WERI-Rb-1 (cell line): ENCODE measurements at places on chromosomes 13 and 19.

DNA sequence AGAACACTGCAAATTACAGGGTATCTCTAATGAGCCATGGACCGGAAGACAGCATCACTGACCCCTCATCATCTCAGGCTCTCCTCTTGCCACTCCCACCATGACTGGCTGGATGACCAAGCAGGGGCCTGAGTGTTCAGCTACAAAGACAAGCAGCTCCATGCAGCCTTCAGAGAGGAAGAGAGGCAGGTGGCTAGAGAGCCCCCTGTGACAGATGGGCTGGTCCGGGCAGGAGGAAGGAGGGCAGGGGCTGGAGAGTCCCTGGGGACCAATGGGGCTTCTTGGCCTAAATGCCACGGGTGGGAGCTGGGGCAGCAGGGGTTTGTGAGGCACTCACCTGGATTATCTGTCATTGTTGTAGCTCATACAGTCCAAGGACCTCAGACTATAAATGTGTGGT lies 12.8 kb upstream of the RASA3 start:
- DNase-seq: peak; percentile 88

GRCh38 chr13:51933466-51934058 lies 71.8 kb downstream of the CCDC70 start:
- no peak for DNase-seq

GRCh38 chr13:59360108-59360507 lies 803.6 kb downstream of the DIAPH3 start:
- DNase-seq: no peak

DNA sequence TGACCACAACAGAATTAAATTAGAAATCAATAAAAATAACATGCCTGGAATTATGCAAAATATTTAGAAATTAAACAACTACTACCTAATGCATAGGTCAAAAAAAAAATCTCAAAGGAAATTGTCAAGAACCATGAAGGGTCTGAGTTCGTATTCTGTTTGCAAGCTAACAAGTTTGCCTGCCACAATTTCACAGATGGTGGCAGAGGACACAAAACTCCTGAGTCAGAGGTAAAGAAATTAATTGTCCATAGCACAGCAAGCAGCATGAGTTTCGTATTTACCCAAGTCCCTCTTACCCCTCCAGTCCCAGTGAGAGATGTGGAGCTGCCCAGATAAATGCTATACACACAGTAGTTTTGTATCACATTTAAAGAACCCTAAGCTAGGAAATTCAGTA lies 675.9 kb downstream of the UQCRFS1 start:
- DNase-seq: no peak

- no peak for DNase-seq
Observed at GRCh38 chr19:46737298-46737654, 8.6 kb upstream of the FKRP start.

DNA sequence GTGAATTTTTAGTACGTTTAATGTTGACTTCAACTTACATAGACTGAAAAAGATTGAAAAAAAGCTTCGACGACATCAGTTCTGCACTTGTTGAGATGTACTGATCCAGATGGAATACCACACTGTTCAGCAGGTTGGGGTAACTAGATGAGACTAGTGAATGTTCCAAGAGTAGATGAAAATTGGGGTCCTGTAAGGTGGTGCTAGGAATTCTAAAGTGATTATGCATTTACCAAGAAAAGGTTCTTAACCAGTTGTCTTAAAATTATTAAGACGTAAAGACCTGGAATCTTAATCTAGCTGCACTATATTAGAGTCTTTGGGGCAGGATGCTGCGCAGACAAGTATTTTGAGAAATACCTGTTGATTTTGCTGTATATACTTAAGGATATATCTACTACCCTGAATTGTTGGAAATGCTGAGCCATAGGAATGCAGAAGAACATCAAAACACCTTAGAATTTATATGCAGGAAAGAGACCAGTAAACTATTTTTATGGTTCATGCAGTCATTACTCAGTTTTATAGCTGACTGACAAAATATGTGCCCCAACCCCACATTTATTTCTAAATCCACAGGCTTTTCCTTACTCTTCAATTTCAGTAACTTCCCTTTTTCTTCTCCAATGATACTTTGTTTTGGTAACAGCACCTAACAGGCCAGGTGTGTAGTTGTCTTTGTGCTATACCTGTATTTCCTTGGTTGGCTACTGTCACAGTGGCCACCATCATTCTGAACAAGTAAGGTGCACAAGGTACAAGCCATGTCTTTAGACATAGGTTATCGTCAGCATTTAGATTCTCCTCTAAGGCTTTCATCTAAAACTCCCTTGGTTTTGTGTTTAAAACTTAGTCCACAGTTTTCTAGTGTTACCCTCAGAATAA lies 8.6 kb downstream of the MIR17HG start:
- no peak for DNase-seq

DNA sequence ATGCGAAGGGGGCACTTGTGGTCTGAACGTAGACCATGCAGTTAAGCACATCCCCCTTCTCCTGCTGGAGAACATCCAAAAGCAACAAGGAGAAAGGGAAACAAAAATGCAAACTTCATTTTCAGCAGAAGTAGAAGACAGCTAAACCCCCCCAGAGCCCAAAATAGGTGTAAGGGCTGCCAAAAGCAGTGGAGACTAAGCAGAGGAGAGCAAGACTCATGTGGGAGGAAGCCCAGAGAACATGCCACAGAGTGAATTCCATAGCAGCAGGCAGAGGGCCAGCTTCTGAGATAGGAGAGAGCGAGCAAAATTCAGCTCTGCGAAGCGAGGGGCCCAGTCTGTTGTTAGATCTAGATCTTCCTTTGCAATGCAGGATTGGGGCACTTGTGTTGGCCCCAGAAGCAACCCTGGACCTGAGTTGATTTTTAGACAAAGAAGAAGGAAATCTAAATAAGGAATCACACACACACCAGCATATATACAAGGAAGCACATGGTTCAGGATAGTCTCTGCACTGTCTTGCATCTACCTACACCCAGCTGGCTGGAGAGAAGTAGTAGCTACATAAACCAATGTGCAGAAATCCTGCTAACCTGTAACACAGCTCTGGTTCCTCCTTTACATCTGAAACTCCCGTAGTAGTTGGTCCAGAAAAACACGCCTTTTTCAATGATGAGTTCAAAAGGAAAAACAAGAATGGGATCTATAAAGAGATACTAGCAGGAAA lies 199.6 kb downstream of the SPRY2 start:
- DNase-seq: no peak

GRCh38 chr13:62206165-62206564 lies 790.5 kb upstream of the PCDH20 start:
- no peak for DNase-seq

DNA sequence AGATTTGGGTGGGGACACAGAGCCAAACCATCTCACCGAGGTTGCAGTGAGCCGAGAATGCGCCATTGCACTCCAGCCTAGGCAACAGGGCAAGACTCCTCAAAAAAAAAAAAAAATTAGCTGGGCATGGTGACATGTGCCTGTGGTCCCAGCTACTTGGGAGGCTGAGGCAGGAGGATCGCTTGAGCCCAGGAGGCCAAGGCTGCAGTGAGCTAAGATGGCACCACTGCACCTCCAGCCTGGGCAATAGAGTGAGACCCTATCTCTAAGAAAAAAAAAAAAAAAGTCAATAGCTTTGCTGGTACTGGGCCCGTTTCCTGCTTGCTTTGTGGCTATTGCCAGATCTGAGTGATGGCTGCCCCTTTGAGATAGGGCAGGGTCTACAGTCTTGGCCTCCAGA lies 13.1 kb downstream of the ACP7 start:
- DNase-seq: no peak

DNA sequence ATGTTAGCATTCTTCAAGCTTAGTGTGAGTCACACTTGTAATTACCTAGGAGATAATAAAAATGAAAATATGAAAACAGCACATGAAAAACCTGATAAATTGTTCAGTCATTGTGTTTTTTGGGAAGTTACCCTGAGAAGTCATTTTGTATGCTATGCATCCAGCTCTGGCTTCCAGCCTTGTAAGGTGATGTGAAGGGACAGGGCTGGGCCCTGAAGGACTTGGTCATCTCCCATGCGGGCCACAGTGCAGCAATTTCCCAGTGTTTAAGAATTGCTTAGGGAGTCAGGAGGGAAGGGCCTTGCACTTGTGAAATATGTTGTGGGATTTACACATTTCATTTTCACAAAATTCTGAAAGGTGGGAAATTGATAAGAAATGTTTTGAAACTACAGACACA lies 41.3 kb downstream of the ARHGEF7 start:
- no peak for DNase-seq

DNA sequence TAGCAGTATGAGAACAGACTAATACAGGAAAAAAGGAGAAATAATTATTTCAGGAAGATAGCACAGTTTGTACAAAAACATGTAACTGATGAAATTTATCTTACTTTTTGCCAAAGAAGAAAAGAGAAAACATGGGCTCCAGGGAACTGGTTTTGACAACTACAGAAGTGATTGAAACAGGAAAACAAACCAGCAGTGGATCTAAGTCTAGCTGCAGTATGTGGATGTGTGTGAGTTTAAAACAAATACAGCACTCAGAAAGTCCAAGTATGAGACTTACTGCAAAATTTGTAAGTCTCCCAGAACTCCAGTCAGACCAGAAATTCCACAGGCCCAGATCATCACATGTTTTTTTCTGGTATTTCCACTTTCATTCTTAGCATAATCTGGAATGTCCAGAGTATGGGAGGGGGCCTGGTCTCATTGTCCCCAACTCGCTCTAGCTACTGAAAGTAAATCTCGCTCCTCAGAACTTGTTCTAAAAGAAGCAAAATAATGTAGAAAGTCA lies 259.5 kb downstream of the NHLRC3 start:
- no peak for DNase-seq

- DNase-seq: peak; percentile 75
Observed at GRCh38 chr13:110471833-110472162, 89.7 kb downstream of the RAB20 start.

DNA sequence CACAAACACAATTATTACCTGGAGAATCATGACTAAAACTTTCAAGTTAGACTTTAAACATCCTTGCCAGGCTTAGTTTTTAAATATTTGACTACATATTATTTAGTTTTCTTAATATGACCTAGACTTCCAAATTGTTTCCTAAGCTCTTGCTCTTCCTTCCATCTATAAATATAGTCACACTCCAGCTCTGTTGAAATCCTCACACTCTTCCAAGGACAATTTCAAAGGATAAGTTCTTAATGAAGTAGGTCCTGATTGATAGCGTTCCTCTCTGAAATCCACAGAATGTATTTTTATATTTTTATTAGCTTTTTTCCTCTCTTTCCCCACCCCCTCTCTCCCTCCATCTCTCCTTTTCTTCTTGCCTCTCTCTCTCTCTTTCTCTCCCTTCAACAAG lies 1074.1 kb upstream of the PCDH20 start:
- DNase-seq: no peak

- DNase-seq: no peak
Observed at GRCh38 chr13:87554045-87554444, 117.1 kb upstream of the SLITRK5 start.

- no peak for DNase-seq
Observed at GRCh38 chr19:4061178-4061682, 5.5 kb downstream of the ZBTB7A start.

- no peak for DNase-seq
Observed at GRCh38 chr19:10133596-10133995, 13.9 kb upstream of the EIF3G start.

GRCh38 chr13:112997188-112998130 lies 28.4 kb downstream of the MCF2L start:
- no peak for DNase-seq

- DNase-seq: peak; percentile 20
Observed at GRCh38 chr13:74424455-74424854, 290.3 kb upstream of the KLF12 start.

- DNase-seq: no peak
Observed at GRCh38 chr19:44955505-44956439, 592 bp downstream of the CLPTM1 start.

DNA sequence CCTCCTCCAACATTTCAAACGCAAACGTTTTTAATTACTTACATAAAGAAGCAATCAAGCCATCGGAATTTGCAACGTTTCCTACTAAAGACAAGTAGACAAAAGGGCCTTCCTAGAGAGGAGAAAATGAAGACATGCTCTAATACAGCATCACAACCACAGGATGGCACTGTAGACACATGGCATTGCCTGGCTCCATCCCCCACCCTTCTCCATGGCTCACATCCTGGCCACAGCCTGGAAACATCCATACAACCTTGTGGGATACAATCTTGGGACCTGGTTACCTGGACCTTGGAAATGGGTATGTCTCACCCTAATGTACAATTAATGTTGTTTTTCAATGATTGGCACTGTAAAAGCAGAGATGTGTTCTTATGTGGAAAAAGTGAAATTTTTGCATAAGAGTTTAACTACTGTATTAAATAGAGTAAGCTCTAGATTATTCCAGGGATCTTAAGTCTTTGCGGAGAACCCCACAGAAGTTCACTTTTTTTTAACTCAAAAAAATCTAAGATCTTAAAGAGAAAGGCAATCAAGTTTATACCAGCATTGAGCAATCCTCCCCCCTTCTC lies 21.5 kb downstream of the EBPL start:
- DNase-seq: peak; percentile 58

GRCh38 chr13:107170270-107170931 lies 602.5 kb upstream of the ARGLU1 start:
- DNase-seq: no peak

GRCh38 chr13:21458813-21459701 lies at the start of gene ZDHHC20:
ZDHHC20 (minus strand) TSS chr13:21459303; CDS start chr13:21459171, 132 bp downstream.
- DNase-seq: peak; percentile 94

- DNase-seq: no peak
Observed at GRCh38 chr19:3114811-3115210, 20.6 kb downstream of the GNA11 start.

DNA sequence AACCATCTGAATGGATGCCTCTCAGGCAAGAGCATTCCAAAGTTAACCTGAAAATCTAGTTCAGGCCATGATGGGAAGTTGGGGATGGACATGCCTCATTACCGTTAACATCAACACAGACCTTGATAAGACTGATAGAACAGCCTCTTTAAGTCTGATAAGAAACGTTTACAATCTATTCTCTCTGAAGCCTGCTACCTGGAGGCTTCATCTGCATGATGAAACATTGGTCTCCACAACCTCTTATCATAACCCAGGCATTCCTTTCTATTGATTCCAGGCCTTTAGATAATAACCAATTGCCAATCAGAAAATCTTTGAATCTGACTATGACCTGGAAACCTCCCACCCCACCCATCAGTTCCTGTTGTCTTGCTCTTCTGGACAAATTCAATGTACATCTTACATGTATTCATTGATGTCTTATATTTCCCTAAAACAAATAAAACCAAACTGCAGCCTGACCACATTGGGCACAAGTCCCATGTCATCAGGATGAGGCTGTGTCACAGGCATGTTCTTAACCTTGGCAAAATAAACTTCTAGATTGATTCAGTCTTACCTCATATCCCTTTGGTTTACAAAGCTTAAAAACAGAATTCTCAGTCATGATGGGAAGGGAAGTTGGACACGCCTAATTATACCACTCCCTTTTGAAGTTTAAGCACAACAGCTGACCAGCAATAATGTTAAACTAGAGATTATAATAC lies 843.8 kb upstream of the SPRY2 start:
- DNase-seq: no peak
